Fibroblast of the aortic adventitia (primary cell): ENCODE measurements at places on chromosomes 16 and 17. TPM values are rescaled to one million over a fixed set of nuclear protein-coding genes. Genes with fewer than 3 reads are reported as not detected.
A peak's percentile ranks its signal among the peaks of the same experiment; 100 is the strongest.

Gene KRTAP3-1
- total RNA-seq: not detected in 2 replicates

GRCh38 chr16:55700961-55701360, 45.2 kb downstream of the SLC6A2 start:
- no peak for DNase-seq

Gene DNAJC7
- 58.0 and 131 TPM in 2 replicates for total RNA-seq

Gene KRT20
- not detected in 2 replicates for total RNA-seq

DNA sequence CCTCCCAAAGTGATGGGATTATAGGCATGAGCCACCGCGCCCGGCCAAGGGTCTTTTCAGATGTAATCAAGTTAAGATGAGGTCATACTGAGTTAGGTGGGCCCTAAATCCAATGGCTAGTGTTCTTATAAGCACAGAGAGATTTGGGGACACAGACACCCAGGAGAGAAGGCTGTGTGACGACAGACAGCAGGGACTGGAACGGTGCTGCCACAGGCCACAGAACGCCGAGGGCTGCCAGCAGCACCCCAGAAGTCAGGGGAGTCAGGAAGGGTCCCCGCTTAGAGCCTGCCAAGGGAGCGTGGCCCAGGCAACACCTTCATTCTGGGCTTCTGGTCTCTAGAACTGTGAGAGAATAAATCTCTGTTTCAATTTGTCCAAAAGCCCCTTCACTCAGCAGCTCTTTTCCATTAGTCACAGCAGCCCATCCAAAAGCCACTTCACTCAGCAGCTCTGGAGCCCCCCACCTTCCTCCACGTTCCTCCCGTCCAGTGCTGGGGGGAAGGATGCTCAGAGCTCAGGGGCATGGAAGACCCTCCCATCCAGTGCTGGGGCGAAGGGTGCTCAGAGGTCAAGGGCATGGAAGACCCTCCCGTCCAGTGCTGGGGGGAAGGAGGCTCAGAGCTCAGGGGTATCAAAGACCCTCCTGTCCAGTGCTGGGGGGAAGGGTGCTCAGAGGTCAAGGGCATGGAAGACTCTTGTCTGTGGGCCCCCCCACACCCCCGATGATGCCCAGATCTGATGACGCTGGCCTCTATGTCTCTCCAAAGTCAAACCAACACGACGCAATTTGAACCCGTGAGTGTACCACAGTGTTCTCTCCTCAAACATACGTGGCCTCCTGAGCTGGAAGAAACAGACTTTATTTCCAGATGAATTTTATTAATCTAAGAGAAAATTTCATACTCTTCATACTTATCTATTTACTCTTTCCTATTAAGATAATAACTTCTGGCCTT, 11.9 kb downstream of the RAB40B start:
- DNase-seq: no peak

DNA sequence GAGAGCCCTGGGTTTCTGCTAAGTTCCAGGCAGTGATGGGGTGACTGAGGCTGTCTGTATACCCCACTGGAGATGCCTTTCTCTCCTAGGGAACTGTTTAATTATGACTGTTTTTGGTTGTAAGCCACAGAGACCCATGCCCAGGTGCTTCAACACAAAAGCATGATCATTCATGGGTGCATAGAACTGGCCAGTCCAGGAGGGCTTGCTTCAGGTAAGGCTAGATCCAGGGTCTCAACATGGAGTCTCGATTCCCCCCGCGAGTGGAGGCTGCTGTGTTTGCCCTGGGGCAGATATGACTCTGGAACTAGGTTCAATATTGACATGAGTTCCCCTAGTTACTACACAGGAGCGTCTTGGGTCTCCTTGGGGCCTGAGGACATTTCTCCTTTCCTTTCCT, 17.8 kb downstream of the NAGPA start:
- no peak for DNase-seq

Gene TMEM88
- 0.18 TPM in 1 of 2 replicates, not detected in the other for total RNA-seq

Gene KRT9
- not detected in 2 replicates for total RNA-seq

DNA sequence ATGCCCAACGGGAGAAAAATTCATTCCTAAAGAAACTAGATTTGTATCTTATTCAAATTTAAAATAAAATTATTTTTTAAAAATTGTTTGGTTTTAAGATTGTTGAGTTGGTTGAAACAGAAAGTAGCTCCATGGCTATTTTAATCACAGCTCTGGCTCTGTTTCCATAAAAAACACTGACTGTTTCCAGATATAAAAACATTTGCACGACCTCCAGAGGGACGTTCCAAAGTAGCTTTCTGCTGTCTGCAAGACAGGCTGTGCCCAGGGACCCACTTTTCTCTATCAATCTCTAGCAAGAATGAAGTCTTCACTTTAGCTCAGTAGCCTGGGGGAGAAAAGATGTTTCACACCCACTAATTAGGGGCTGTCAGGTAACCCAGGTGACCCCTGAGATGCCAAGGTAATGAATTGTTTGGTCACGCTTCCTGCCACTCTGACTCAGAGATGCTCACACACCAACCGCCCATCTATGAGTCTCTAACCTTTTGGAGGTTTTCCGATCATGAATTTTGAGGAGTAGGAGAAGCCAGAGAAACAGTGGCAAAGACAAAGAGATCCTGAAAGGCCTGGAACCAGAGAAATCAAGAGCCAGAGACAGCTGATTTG, 220.1 kb upstream of the SOX9 start:
- no peak for DNase-seq

- peak; percentile 90 for DNase-seq
Measured at GRCh38 chr17:64505340-64506200, 519 bp downstream of the DDX5 start.

Gene CCL17
- not detected in 2 replicates for total RNA-seq

- DNase-seq: no peak
Measured at GRCh38 chr16:68961778-68962402, 118.6 kb downstream of the TANGO6 start.

- peak; percentile 80 for DNase-seq
Measured at GRCh38 chr17:68390888-68391545, 66.3 kb downstream of the WIPI1 start.

Gene EXOC3L1
- total RNA-seq: 0.98 TPM in 1 of 2 replicates, not detected in the other

DNA sequence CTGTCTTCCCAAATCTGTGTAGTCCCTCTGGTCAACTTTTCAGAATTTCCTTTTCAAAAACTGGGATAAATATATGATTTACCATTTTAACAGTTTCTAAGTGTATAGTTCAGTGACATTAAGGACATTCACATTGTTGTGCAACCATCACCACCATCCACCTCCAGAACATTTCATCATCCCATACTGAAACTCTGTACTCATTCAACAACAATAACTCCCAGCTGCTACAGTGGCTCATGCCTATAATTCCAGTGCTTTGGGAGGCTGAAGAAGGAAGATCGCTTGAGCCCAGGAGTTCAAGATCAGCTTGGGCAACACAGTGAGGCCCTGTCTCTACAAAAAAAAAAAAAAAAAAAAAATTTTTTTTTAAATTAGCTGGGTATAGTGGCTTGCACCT, 131.0 kb downstream of the AATF start:
- DNase-seq: peak; percentile 57

Gene CCDC200
- total RNA-seq: not detected in 2 replicates

DNA sequence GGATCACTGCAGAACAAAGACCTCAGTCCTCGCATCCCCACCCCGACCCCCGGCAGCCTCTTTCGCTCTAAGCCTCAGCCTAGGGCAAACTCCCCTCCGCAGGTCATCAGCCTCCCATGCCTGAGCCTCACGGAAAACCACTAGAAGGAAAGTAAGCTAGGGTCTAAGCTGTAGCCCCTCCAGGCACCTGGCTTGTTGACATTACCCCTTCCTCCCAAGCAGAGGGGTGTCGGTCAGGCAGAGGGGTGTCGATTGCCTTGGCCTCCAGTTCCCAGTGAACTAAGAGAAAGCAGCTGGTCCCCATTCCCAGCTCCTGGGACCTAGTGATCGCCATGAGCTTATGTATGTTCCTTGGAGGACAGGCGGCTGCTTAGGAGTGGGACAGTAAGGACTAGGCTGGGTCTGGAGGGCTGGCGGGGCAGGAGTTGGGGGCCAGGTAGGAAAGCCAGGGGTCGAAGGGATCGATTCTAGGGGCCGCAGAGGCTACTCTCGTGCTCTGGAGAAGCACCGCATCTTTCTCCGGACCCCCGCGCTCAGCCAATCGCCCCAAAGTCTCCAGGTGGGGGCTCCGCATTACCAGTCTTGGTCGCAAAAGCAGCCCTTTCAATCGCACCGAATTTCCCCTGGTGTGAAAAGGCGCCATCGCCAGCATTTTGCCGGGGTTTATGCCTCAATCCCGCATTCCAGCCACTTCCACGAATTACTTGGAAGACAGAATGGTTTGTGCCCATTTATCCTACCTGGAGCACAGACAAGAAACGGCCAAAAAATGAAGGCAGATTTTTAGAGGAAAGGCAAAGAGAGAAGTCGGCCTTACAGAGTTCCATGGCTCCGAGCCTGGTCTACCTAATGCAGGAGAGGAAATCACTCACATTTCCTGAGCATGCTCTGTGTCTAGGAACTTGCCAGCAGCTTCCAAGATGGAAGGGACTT, 21.3 kb upstream of the HOXB13 start:
- DNase-seq: no peak

DNA sequence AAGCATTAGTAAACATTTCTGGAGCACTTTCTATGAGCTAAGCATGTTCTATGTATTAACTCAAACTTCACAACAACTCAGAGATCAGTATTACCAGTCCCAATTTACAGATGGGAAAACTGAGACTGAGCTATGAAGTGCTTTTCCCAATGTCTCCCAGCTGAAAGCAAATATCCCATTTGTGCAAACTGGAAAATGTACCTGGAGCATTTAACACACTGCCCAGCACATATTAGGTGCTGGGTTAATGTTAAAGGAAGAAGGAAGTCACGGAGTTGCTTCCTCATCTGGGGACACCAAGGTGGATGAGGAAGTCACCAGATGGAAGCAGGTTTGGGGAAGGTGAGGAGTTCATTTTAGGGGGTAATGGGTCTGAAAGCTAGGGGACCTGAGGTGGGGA, 66.1 kb downstream of the ABCC6 start:
- no peak for DNase-seq

DNA sequence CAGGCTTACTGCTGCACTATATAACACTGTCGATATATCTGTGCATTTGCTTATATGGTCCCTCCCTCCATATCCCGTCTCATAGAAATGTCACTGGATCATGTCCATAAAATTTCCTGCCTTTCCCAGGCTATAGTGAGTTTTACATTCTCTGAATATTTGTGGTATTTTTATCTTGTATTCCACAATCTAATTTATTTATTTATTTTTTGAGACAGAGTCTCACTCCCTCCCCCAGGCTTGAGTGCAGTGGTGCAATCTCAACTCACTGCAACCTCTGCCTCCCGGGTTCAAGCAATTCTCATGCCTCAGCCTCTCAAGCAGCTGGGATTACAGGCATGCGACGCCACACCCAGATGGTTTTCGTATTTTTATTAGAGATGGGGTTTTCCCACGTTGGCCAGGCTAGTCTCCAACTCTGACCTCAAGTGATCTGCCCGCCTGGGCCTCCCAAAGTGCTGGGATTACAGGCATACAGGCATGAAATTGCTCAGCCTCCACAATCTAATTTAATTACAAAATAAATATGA, 12.9 kb downstream of the TRIM37 start:
- DNase-seq: peak; percentile 98

DNA sequence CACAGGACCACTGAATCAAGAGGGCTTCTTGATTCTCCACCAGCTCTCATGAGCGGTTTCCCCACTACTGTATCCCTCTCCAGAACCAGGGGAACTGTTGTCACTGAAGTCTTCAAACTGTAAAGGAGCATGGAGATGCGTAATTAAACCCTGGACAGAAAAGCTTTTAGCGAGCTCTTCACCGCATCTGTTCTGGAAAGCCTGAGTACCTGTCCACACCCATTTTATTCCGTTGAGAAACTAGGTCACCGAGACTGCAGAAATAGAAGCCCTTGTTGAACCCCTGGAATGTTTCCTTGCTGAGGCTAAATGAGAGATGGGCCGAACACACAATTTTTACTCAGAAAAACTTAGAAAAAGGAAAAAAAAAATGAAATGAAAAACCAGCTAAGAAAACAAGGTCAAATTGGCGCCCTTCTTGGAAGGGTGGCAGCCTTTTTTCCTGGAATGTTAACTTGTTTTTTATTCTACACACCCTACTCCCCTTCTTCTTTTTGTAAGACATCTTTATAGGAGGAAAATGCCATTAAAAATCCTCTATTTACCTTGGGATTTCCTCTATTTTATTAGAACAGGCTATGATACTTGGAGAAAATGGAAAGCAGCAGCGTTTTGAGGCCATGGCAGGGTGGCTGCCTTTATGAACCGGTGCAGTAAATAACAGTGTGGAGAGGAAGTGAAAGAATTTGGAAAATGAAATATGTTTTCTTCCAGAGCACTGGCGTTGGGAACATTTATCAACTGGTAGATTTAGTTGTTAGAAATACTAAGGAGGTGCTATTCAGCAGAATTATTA, 52.6 kb upstream of the CRISPLD2 start:
- no peak for DNase-seq

DNA sequence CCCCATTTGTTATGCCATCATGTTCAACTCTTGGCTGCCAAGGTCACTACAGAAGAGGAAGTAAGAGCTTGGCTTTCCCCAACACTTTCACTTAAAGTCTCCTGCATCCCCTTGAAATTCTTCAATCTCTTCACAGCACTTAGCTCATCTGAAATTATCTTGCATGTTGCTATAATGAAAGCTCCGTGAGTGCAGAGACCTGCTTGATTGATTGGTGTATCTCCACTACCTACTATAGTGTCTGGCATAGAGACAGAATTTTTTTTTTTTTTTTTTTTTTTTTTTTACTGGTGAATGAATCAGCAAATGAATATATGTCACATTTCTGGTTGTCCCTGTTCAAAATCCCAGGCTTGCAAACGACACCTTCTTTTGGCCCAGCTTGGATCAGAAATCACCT, 1.9 kb upstream of the SDR42E1 start:
- no peak for DNase-seq

Gene MYH8
- not detected in 2 replicates for total RNA-seq

Gene HEATR9
- 0.09 TPM in 1 of 2 replicates, not detected in the other for total RNA-seq

GRCh38 chr16:55686671-55687070, 30.9 kb downstream of the SLC6A2 start:
- no peak for DNase-seq

GRCh38 chr17:32931686-32932085, 3.7 kb downstream of the TMEM98 start:
- no peak for DNase-seq

DNA sequence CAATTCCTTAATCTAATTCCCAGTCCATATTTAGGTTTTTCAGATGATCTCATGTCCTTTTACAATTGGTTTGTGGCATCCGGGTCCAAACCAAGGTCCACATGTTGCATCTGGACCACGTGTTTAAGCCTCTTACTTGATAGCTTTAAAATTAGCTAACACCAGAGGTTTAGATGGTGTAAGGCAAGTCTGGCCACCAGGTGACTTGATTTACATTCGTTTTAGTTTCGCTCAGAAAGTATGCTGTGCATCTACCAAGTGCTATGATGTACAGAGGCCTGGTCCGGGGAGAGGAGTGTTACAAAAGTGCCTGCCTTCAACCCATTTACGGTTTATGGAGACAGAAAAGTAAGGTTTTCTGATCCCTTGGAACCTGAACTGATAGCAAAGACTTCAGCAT, 878 bp upstream of the DNAJA2 start:
- peak; percentile 9 for DNase-seq

- DNase-seq: no peak
Measured at GRCh38 chr16:12868788-12869187, 32.6 kb upstream of the SHISA9 start.

- DNase-seq: peak; percentile 49
Measured at GRCh38 chr16:87471278-87472141, 21.3 kb downstream of the ZCCHC14 start.
